ENCODE measurements at places on chromosomes 4 and X.

DNA sequence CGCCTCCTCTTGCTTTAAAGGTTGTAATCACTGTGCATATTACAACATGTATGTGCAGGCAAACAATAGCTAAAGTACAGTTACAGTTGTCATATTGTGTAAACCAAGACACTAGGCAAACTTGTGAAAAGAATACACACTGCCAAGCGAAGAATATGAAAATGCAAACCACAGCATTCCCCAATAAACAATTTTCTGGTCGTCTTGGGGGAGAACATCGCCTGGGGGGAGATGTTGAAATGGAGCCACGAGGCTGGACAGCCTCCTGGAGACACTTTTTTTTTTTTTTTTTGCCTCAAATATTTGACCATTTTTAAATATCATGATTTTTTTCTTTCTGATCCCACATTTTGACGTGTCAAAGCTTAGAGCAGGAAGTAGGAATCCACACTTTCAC is 51.7 kb upstream of the PDLIM3 start:
- DNase-seq, result no peak

GRCh38 chrX:104641176-104641575 is 75.2 kb downstream of the IL1RAPL2 start:
- no peak for DNase-seq

DNA sequence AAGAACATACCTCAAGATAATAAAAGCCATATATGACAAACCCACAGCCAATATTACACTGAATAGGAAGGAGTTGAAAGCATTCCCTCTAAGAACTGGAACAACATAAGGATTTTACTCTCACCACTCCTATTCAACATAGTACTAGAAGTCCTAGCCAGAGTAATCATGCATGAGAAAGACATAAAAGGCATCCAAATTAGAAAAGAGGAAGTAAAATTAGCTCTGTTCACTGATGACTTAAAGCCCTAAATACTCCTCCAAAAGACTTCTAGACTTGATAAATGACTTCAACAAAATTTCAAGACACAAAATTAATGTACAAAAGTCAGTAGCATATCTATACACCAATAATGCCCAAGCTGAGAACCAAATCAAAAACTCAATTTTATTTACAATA is 235.7 kb downstream of the NKX6-1 start:
- DNase-seq, result no peak

- no peak for DNase-seq
Observed at GRCh38 chr4:3706111-3706511, 60.1 kb upstream of the ADRA2C start.

DNA sequence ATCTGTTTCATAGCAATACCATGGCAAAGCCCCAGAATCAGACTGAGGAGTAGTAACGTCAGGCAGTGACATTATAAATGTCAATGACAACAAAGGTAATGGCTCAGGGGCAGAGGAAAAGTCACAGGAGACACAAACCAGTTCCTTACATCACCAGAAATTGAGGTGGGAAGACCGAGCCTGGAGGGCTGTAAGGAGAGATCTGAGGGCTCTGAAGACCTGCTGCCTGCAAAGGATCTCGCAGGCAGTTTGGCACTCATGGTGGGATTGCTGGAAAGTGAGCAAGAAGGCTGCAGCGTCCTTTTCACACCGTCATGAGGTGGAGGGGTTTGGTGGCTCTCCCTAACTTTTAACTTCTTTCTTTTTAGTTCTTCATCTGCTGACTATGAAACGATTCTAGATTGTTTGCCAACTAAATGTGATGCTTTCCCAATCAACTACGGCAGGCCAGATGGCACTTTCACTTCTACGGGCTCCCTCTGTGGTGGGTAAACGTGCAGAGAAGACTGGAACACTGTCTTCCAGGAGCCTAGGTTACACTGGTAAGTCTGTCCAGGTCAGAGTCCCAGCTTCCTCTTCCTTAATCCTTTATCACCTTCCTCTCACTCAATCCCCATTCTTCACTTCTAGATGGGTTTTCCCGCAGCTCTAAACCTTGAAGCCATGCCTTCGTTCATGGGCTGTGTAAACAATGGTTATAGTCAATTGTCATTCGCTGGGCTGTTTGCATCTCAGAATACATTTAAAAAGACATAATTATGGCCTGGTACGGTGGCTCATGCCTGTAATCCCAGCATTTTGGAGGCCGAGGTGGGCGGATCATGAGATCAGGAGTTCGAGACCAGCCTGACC is 58.2 kb downstream of the TBC1D9 start:
- no peak for DNase-seq

- DNase-seq, result no peak
Observed at GRCh38 chr4:153731239-153731638, 28.6 kb downstream of the RNF175 start.

DNA sequence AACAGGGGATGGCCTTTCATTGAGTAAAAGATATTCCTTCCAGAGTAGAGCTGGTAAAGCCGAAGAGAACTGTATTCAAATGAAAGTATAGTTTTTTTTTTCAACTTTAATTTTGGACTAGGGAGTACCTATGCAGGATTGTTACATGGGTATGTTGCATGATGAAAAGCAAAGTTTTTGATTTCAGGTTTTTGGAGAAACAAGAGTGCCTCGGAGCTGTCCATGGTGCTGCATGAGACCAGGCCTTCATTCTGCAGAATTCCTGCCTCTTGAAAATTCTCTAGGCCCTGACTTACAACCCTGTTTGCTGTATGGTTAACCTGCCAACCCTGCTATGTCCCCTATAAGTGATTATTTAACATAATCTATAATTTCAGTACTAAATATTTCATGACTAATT is 1065.7 kb upstream of the FTHL17 start:
- no peak for DNase-seq

DNA sequence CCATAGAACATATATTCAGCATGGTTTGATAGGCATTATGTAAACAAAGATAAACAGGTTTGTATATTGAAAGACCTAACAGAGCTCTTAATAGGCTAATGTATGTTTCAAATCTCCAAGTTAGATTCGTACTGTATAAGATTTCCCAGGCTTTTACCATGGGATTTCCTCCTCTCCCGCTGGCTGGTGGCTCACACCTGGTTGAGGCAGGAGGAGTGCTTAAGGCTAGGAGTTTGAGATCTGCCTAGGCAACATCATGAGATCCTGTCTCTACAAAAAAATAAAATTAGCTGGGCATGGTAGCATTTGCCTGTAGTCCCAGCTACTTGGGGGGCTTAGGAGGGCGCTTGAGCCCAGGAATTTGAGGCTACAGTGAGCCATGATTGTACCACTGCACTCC is 5.4 kb downstream of the CPE start:
- DNase-seq, result no peak

- DNase-seq, result no peak
Observed at GRCh38 chrX:153474266-153474665, 3.9 kb upstream of the HAUS7 start.

- DNase-seq, result no peak
Observed at GRCh38 chr4:80776168-80776567, 254.3 kb upstream of the BMP3 start.

GRCh38 chrX:18075603-18076002 is 145.1 kb downstream of the BEND2 start:
- DNase-seq, result no peak

- DNase-seq, result no peak
Observed at GRCh38 chrX:30906726-30907125, 17.7 kb upstream of the TAB3 start.

GRCh38 chrX:1661048-1661921 is 46.4 kb downstream of the ASMT start:
- DNase-seq, result peak; percentile 96

GRCh38 chrX:132491191-132491590 is 2.4 kb upstream of the MBNL3 start:
- peak; percentile 4 for DNase-seq

DNA sequence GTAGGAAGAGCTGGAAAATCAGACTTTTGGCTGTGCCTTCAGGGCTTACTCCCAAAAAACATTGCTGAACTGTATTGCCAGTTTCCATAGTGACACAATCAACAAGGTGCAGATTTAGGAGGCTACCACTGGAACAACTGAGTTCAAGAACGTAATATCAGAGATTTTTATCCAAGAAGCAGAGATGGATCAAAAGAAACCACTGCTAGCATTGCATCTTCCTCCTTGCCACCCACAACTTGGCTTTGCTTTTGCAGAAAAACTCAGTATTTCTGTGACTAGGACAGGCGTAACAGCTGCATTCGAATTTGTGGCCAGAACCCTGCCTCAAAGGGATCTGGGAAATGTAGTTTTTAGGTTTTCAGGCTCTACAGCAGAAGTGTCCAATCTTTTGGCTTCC is 27.8 kb upstream of the WDFY3 start:
- no peak for DNase-seq

- DNase-seq, result no peak
Observed at GRCh38 chrX:7316887-7317286, 168.9 kb upstream of the PUDP start.

DNA sequence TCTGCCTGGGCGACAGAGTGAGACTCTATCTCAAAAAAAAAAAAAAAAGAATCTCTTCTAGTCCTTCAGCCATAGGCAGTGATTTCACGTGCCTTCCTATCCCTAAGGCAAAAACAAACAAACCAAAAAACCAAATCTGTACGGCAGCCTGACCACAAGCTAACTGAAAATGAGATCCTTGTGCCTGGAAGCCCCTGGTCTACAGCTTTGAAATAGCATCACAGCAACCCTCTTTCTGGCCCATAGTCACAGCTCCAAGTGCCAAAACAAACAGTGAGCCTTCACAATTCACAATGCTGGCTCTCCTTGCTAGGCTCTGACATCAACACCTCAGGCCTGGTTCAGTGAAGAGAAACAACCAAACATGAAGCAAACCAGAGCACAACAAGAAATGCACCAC is 46.1 kb downstream of the TMEM150C start:
- DNase-seq, result no peak

- DNase-seq, result no peak
Observed at GRCh38 chr4:55884093-55884850, 30.8 kb downstream of the EXOC1 start.

DNA sequence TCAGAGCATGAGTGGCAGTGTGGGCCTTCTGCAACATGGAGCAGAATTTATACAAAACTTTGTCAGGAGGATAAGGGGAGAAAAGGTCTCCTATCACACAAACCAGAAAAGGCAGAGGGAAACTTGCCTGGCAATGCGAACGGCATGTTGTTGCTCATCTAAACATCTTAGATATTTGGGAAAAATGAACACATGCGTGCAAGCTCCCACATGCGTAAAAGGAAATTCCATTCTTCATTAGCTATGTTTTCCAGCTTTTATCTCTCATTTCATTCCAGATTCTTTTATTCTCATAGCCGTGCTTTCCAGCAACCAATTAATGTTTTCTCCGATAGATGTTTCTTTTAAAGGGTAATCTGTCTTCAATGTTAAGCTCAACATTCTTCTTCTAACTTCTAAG is 31.3 kb upstream of the GBA3 start:
- no peak for DNase-seq

DNA sequence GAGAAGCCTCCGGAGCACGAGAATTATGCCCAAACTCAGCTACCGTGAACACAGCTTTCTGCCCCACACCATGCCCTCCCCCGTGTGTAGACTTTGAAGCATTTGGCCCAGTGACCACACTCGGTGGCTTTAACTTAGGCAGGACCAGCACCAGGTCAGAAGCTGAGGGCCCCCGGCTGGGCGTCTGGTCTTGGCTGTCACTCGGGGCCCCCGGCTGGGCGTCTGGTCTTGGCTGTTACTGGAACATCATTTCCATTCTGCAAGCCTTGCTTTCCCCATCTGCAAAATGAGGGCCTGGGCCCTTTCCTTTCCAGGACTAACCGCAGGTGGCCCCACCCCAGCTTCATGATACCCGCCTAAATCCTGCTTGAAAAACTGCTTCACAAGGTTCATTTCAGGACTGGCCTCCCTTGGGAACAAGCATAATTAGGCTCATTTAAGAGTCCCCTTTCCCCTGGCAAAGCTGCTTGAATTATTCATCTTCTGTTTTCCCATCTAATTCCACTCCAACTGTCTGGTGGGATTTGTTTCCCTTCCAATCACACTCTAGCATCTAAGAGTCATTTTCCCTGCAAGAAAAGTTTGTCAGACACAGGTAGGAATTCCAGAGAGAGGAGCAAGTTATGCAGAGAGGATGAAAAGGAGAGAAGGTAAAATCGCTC is 82.5 kb downstream of the WFS1 start:
- no peak for DNase-seq

DNA sequence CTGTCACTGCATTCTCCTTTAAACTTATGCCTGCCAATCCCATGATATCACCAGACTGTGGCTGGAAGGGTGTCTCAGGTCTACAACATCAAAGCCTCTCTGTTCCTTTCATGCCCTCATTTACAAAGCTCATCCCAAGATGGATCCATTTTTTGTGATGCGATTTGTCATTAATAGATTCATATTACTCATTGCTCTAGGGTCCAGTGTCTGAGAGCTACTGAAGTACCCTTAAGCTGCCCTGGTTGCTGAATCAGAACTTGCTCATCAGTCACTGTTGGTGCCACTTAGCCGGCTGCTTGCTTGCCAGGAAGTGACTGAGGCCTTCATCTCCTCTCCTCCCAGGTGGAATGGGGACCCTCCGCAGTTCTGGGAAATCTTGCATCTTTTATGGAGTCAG is 395.5 kb upstream of the BOD1L1 start:
- no peak for DNase-seq

DNA sequence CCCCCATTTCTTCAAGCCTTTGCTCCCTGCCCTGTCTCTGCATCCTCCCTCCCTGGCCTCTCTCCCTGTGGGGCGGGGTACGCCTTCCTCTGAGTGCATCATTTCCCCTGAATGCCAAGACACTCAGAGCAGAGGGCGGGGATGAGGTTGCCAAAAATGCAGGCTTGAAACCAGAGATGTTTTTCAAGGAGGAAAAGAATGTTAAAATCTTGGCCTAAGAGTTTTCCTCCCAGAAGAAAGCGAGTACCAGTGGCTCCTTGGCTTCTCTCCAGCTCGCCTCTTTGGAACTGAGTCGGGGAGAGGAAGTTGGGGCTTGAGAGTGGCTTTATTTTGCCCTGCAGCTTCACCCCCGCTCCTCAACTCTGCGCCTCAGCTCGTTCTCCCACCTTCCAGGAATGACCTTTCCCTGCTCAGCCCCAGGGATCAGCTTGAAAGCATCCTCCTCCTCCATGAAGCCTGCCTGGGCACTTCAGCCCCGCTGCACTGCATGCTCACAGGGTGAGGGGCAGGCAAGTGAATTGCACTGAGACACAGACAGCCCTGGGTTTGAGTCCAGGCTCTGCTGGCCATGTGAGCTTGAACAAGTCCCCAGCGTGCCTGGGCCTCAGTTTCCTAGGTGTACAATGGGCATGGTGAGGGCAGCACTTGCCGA is 57.5 kb upstream of the SORCS2 start:
- DNase-seq, result no peak

- DNase-seq, result peak; percentile 61
Observed at GRCh38 chr4:76989391-76990061, 40.0 kb downstream of the SEPTIN11 start.

DNA sequence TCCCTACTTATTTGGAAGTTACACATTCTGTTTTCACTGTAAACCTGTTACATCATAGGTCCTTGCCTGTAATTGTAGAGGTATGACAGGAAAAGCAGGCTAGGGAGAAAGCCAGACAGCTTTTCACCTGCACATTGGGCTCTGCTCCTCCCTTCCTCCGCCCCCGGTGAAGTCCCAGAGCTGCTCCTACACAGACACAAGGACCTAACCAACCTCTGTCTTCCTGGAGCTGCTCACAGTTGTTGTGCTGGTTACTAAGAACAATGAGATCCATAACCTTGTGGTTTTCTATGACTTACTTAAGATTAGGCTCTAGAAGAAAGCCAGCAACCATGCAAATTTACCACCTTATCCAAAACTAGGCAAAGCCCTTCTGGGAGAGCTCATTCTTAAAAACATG is 40.0 kb downstream of the MOSPD2 start:
- DNase-seq, result no peak

- no peak for DNase-seq
Observed at GRCh38 chr4:180665994-180666824, 1577.0 kb upstream of the TENM3 start.

GRCh38 chr4:182825786-182826185 is 91.4 kb downstream of the DCTD start:
- DNase-seq, result no peak
